ENCODE measurements at places on chromosomes 1 and 21. TPM values are rescaled to one million over a fixed set of nuclear protein-coding genes. Genes with fewer than 3 reads are reported as not detected.

DNA sequence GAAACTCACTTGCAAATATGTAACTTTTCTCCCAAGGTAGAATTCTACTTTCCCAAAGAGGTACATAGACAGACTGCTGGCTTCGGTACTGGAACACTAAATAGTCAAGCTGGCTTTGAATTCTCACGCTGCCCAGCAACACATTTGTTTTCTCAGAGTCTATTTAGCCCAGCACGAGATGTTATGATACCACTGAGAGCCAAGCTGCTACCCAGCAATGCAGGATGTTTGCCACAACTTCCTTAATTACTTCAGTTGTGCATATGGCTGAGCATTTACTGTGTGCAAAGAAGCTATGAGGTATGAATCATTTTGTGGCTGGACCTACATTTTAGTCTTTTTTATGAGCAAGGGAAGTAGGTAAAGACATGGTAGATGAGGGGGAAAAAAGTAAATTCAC lies 793.2 kb downstream of the PLA2G4A start:
- H3K27me3 ChIP-seq, result peaks cover 4% of the 10 kb centered on the region
- H3K4me1 ChIP-seq, result peaks cover 20% of the 10 kb centered on the region
- H3K36me3 ChIP-seq, result peaks cover 8% of the 10 kb centered on the region
- H3K4me3 ChIP-seq, result no peak overlapping the region

DNA sequence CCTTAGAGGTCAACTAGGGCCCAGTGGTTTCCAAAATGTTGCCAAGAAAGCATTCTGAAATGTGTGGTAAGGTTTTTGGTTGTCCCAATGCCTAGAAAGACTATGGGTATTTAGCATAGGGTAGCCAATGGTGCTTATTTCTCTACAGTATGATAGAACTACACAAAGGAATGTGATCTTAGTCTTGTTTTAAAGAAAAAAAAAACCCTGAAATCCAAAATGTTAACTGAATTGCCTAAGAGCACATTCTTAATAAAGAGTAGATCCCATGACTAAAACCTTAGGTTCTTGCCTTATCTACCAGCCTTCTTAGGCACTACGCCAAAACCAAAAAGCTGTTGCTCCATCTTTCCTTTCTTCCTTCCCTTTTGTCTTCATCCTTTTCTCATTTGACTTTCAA lies 428.2 kb downstream of the MRPL39 start:
- no peak overlapping the region for H3K4me3 ChIP-seq
- H3K27ac ChIP-seq, result no peak overlapping the region
- DNase-seq, result no peak

- peaks cover 15% of the 10 kb centered on the region for H3K4me1 ChIP-seq
- H3K27ac ChIP-seq, result no peak overlapping the region
- no peaks in the 10 kb centered on the region for H3K36me3 ChIP-seq
- H3K4me3 ChIP-seq, result no peak overlapping the region
- peaks cover 4% of the 10 kb centered on the region for H3K27me3 ChIP-seq
Measured at GRCh38 chr1:211335522-211336157, 9.0 kb downstream of the TRAF5 start.

DNA sequence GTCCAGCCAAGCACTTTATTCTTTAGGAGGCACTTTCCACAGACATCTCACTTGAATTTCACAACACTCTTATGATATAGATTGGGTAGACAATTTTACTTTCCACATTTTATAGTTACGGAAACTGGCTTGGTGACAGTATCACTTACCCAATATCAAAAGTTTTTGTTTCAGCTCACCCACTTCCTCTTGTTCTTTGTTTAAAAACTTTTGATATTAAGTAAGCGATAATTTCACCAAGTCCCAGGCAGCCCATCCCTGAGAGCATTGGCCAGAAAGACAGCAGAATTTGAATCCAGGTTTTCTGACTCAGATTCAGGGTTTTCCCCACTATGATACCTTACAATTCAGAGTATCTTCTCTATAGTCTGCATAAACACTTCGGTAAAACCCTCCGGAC lies 60.0 kb downstream of the LRIG2 start:
- H3K4me3 ChIP-seq, result no peak overlapping the region
- H3K36me3 ChIP-seq, result peaks cover 7% of the 10 kb centered on the region
- no peaks in the 10 kb centered on the region for H3K27me3 ChIP-seq
- DNase-seq, result no peak

DNA sequence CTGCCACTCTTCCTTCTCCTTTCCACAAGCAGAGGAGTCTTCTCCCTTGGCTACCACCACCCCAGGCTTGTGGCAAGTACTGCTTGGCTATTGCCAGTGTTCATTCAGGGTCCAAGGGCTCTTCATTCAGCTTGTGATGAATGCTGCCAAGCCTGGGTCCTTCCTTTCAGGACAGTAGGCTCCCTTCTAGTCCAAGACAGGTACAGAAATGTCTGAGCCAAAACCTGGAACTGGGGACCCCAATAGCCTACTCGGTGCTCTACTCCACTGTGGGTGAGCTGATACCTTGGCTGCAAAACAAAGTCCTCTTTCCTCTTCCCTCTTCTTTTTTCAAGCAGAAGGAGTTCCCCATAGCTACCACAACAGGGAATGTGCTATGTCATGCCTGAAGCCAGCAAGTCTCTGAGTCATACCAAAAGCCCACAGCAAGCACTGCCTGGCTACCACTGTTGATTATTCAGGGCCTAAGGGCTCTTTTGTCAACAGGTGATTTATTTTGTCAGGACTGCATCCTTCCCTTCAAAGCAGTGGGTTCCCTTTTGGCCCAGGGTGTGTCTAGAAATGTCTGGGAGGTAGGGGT lies 268.9 kb downstream of the HHAT start:
- no peak for DNase-seq
- H3K27ac ChIP-seq, result no peak overlapping the region
- H3K4me1 ChIP-seq, result peaks cover 2% of the 10 kb centered on the region
- no peaks in the 10 kb centered on the region for H3K27me3 ChIP-seq
- no peak overlapping the region for H3K4me3 ChIP-seq
- peaks cover 13% of the 10 kb centered on the region for H3K36me3 ChIP-seq

The OR2L13 gene
- not detected for total RNA-seq

The DHX9 gene
- 215 TPM for total RNA-seq

DNA sequence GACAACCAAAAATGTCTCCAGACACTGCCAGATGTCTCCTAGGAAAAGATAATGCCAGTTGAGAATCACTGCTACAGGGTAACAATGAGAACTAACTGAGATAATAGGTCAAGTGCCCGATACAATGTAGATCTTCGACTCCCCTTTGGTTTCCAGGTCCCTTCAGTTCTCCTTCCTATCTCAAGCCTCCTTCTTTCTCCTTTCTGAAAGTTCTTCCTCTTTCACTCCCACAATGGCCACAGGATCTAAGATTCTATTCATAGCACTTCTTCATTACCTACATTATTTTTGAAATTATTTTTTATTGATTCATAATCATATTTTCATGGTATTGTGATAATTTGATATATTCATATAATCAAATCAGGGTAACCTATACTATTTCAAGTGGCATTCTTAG lies 6.3 kb downstream of the PFDN2 start:
- H3K36me3 ChIP-seq, result no peaks in the 10 kb centered on the region
- no peaks in the 10 kb centered on the region for H3K4me1 ChIP-seq
- no peak overlapping the region for H3K27ac ChIP-seq

DNA sequence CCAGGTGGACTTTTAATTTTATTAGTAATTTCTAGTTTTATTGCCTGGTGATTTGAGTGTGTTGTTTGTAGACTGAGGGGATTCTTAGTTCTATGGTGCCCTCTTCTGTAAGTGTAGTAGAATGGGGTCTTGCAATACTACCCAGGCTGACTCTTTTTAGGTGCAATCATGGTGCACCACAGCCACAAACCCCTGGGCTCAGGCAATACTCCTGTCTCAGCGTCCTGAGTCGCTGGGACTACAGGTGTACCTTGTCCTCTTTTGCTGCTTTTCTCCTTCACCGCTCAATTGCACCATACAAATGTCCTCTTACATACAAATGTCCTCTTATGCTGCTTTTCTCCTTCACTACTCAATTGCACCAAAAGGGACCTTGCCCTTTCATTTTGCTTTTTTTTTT lies 43.1 kb downstream of the SCP2 start:
- no peak overlapping the region for H3K27ac ChIP-seq
- no peaks in the 10 kb centered on the region for H3K36me3 ChIP-seq
- DNase-seq, result no peak
- no peak overlapping the region for H3K4me3 ChIP-seq

The PLCH2 gene
- 61.4 TPM for total RNA-seq

Measured in glutamatergic neuron (in vitro differentiated cells).